Chondrocyte (in vitro differentiated cells): ENCODE measurements at places on chromosomes 16 and 17. TPM values are rescaled to one million over a fixed set of nuclear protein-coding genes. Genes with fewer than 3 reads are reported as not detected.
A peak's percentile ranks its signal among the peaks of the same experiment; 100 is the strongest.

GRCh38 chr16:81431554-81432353, 12.9 kb upstream of the CMIP start:
- H3K4me3 ChIP-seq = no peak overlapping the region
- no peaks in the 10 kb centered on the region for H3K27me3 ChIP-seq
- H3K36me3 ChIP-seq = no peaks in the 10 kb centered on the region

DNA sequence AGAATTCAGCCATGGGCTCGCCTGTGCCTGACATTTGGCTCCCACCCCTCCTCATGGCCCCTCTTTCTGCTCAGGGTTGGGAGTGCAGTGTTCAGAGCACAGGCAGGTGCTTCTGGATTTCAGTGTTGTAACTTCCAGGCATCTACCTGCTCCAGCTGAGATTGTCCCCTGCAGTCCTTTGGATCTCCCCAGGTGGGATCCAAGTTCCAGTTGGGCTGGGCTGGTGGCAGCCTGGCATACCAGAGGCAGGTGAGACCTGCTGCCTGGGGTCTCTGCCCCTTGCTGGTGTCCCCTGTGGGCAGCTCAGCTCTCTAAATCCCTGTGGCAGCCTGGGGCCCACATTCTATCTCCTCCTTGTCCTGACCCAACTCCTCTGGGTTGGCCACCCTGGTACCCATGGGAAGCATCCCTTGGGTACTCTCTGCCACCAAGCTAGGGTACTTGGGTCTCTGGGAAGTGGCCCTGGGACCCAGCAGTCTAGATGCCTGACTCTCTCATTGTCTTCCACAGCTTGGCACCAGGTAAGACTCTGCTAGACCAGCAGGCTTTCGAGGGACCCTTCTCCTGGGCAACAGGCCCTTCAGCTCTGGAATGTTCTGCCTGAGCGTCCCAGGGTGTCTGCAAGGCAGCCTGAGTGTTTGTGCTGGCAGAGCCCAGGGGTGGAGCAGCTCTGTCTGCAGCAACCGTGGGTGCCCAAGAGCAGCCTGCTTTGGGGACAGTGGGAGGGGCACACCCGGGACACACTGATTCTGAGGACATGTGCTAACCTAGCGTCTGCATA, 42.5 kb downstream of the DNAH17 start:
- H3K4me3 ChIP-seq = no peak overlapping the region
- DNase-seq = peak; percentile 46
- peak overlapping the region; percentile 46 for H3K27ac ChIP-seq
- no peaks in the 10 kb centered on the region for H3K27me3 ChIP-seq

GRCh38 chr17:10035885-10036284, 130.8 kb upstream of the RCVRN start:
- no peaks in the 10 kb centered on the region for H3K27me3 ChIP-seq
- H3K4me1 ChIP-seq = peaks cover 15% of the 10 kb centered on the region
- DNase-seq = no peak
- no peak overlapping the region for H3K27ac ChIP-seq
- no peak overlapping the region for H3K4me3 ChIP-seq
- no peaks in the 10 kb centered on the region for H3K36me3 ChIP-seq

HCRT gene
- total RNA-seq = not detected in 3 replicates

GRCh38 chr17:67558740-67559380, 158.9 kb upstream of the NOL11 start:
- no peaks in the 10 kb centered on the region for H3K27me3 ChIP-seq
- H3K36me3 ChIP-seq = peaks cover 3% of the 10 kb centered on the region
- no peaks in the 10 kb centered on the region for H3K4me1 ChIP-seq
- DNase-seq = no peak
- H3K27ac ChIP-seq = no peak overlapping the region

- peaks cover 6% of the 10 kb centered on the region for H3K36me3 ChIP-seq
- peak overlapping the region; percentile 10 for H3K27ac ChIP-seq
- no peaks in the 10 kb centered on the region for H3K27me3 ChIP-seq
Measured at GRCh38 chr17:65035191-65035590, 21.3 kb downstream of the GNA13 start.

DNA sequence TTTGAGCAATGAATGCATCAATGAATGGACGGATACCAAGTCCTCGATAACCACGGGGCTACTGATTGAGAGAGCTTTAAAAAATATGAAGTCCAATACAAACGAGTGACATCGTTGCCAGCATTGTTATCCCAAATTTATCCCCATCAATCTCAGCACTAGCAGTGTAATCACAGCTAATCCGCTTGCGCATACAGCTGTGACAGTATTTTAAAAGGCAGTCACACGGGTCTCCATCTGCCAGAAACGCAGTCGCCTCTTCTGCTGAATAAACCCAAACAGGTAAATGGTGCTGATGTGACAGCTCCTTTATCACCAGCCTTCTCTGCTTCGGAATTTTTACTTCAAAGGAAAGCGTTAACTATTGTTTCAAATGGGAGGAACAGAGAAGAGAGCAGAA, 311.1 kb downstream of the XYLT1 start:
- H3K27ac ChIP-seq = no peak overlapping the region
- H3K36me3 ChIP-seq = no peaks in the 10 kb centered on the region
- no peak for DNase-seq
- no peaks in the 10 kb centered on the region for H3K4me1 ChIP-seq

USP6 gene
- total RNA-seq = 0.10 to 0.15 TPM (median 0.12 TPM) in 3 replicates

- peaks cover 26% of the 10 kb centered on the region for H3K4me1 ChIP-seq
- no peak overlapping the region for H3K4me3 ChIP-seq
- no peak for DNase-seq
- no peaks in the 10 kb centered on the region for H3K27me3 ChIP-seq
- no peak overlapping the region for H3K27ac ChIP-seq
Measured at GRCh38 chr17:66492561-66493005, 190.2 kb downstream of the PRKCA start.

DNA sequence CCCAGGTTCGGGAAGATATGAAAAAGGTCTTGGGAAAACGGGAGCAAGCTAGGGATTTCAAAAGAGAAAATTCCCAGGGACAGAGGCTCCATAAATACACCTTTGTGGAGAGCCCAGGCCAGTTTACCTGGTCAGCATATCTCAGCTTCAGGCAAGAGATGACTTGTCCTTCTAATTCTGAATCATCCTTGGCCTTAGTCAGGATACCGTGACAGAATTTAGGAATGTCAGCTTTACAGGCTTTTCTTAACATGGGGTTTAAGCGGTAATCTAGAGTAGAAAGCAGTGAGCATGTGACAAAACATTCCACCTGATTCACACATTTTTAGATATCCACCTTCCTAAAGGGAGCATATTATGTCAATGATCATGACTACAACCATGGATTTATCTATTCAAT, 41.1 kb upstream of the CLEC18B start:
- H3K27ac ChIP-seq = peak overlapping the region; percentile 14
- H3K4me1 ChIP-seq = no peaks in the 10 kb centered on the region
- H3K4me3 ChIP-seq = no peak overlapping the region
- H3K27me3 ChIP-seq = no peaks in the 10 kb centered on the region
- no peak for DNase-seq

DNA sequence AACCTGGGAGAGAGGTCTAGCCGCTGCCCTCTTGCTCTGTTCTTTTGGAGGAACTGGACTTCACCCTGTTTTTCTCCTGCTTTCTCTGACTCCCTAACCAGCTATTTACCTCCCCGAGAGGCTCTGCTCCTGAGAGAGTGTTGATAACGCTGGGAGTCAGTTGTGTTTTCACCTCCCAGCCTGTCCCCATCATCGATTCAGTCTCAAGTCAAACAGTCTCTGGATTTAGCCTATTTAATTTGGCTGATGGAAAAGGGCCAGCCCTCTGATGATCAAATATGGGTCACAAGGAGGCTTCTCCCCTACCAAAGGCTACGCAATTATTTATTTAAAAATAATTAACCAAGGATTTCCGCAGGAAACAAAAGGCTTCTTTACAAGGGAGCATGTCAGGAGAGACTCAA, 31.8 kb downstream of the HNF1B start:
- H3K27ac ChIP-seq = no peak overlapping the region
- H3K36me3 ChIP-seq = peaks cover 1% of the 10 kb centered on the region
- no peaks in the 10 kb centered on the region for H3K27me3 ChIP-seq
- peaks cover 50% of the 10 kb centered on the region for H3K4me1 ChIP-seq

RPS15A gene
- 794 to 833 TPM (median 819 TPM) in 3 replicates for total RNA-seq

DNA sequence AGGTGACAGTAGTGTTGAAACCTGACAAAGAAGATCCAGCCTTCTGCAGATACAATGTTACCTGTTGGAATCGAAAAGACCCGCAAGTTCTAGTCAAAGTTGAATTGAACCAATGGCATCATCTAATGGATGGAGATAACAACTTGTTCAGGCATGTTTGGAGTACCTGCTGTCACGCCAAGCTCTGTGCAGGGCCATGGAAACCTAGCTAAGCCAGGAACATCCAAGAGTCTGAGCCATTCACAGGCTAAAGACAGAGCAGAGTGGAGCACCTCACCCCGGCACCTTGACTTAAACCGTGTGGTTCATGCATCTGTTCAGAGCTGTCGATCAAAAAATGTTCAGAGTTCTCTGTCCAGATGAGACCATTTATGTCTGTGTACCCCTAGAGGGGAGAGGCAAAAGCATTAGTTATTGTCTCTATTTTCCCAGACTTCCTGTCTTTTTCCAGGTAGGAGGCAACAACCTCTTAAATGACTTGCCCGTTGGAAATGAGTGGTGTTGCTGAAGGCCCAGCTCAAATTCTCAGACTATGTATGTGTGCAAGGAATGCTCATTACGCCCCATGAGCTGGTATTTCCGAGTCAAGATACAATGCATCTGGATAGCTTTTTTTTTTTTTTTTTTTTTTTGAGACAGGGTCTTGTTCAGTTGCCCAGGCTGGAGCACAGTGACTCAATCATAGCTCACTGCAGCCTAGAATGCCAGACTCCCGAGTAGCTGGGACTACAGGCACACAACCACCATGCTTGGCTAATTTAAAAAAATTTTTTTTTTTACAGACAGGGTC, 44.9 kb upstream of the XYLT1 start:
- no peak for DNase-seq
- H3K27me3 ChIP-seq = peaks cover 5% of the 10 kb centered on the region
- H3K4me3 ChIP-seq = no peak overlapping the region
- H3K27ac ChIP-seq = no peak overlapping the region

NMRAL1 gene
- total RNA-seq = 41.0 to 56.3 TPM (median 44.0 TPM) in 3 replicates

- H3K27me3 ChIP-seq = no peaks in the 10 kb centered on the region
- no peak overlapping the region for H3K27ac ChIP-seq
- DNase-seq = no peak
- peaks cover 2% of the 10 kb centered on the region for H3K4me1 ChIP-seq
- H3K4me3 ChIP-seq = no peak overlapping the region
Measured at GRCh38 chr16:69123910-69124309, 8.5 kb downstream of the CHTF8 start.
